ENCODE measurements at places on chromosomes 3 and 15.

DNA sequence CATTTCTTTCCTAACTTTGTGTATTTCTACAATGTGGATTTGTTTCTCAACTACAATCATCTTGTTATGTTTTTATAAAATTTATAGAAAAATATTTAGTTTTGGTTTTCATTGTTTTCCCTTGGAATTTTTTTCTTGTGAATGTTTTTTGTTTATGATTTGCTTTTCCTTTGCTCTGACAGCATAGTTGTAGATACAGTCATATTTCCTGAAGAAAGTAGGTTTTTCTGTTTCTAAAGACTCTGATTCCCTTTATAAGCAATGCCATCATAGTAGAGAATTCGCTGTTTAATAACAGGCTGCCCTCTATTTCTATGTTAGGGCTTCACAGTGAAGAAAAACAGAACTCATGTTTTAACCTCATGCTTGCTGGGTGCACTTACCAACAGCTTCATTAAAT, 482.3 kb downstream of the ZBBX start:
- DNase-seq = no peak

GRCh38 chr15:38461066-38461833, 7.3 kb downstream of the FAM98B start:
- peak; percentile 19 for DNase-seq

GRCh38 chr15:81752546-81752942, 293.3 kb downstream of the MEX3B start:
- DNase-seq = peak; percentile 27

DNA sequence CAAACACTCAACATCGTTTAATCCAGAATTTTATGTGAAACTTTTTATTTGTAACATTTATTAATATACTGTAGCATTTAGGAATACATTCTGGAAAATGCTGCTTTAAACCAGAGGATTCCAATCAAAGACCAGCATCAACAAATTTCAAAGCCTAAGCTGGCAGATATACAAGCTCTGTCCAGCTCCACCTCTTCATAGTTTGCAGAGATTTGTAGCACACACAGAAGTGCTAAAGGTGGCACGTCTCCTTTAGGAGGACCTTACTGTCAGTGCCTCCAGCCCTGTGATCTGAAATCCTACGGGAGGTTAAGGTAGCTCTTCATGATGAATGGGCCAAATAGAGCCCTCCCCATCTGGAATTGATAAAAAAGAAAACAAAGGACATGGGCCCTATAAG, 329.7 kb upstream of the NECTIN3 start:
- no peak for DNase-seq

- DNase-seq = no peak
Measured at GRCh38 chr3:103949693-103950092, 1417.0 kb upstream of the ALCAM start.

DNA sequence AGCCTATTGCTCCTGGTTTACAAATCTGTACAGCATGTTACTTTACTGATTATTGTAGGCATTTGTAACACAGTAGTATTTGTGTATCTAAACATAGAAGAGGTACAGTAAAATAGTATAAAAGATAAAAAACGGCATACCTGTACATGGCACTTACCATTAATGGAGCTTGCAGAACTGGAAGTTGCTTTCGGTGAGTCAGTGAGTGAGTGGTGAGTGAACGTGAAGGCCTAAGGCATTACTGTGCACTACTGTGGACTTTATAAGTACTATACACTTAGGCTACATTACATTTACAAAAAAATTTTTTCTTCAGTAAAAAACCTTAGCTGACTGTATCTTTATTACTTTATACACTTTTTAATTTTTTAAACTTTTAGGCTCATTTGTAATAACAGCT, 90.9 kb downstream of the RAP2B start:
- no peak for DNase-seq

DNA sequence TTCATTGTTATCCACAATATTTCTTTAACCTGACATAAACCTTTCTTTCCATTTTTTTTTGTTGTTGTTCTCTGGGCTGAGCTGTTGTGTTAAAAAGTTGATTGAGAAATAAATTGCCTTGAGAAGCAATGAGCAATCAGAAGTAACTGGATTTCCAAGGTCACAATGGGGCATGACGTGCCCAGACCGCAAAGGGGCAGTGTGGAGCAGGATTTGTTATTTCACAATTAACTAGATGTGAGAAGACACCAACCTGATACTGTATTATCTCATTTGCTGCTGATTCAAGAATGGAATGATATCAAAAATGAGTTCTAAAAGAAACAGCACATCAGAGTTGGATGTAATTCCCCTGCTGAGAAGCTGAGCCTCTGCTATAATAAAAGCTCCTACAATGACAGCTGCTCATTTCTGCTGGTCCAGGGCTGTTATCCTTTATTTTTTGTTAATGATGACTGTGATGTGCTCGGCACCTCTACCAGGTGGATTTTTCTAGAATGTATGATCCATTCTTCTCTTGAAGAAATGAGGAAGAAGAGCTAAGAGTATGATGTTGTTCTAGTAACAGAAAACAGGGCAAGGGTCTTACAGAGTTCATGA, 28.1 kb downstream of the CPNE4 start:
- peak; percentile 38 for DNase-seq

DNA sequence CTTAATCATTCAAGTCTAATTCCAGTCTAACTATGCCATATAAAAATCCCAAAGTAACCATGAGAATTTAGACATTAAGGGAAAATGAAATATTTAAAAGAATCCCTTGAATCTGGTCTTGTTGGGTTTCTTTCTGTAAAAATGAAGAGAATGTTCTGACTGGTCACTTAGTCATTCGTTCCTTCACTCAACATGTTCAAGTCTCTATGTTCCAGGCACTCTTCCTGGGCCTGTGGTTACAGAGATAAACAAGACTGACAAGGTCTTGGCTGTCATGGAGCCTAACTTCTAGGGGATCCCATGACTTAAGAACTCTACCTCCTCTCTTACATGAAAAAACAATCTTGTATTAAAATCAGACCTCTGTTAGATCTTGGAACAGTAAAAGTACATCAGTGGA, 638.6 kb upstream of the TBL1XR1 start:
- peak; percentile 46 for DNase-seq

GRCh38 chr3:50608278-50608677, 3.3 kb downstream of the CISH start:
- DNase-seq = no peak

DNA sequence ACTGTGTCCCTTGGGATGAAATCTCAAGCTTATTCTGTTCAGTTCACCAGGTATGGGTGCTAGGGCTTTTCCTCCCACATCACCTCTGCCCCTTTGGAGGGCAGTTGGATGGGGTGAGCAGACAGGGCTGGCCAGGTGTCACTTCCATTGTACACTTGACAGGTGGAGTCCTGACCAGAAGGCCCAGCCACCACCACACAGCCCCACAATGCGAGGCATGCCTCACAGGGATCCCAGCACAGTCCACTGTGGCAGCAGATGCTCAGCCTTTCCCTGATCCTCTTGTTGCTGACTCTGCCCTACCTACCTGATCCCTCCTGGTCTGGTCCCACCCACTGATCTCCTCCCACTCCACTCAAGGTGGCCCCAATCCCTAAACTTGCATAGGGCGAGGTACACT, 88.2 kb downstream of the ANP32A start:
- no peak for DNase-seq

- DNase-seq = no peak
Measured at GRCh38 chr3:45608296-45608695, 13.7 kb downstream of the LIMD1 start.

GRCh38 chr15:96020133-96020532, 310.4 kb upstream of the NR2F2 start:
- DNase-seq = no peak

DNA sequence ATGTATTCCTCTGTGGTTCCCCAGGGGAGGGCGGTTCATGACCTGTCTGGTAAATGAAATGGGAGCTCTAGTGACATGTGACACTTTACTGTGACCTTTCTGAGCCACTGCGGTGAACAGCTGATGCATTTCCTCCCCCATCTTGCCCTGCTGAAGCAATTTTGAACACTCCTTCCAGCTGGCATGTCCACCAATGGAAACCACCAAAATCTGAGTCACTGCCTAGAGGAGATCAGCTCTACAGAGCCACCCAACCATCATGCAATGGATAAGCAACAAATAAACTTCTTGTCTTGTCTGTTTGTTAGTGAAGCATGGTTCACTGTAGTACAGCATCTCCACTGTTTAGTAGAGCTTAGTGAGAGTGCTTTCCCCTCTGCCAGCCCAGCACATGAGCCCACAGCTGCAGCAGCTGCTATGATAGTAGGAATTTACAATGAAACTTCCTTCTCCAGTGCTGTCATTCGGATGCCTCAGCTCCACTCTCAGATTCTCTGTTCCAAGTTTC, 479.4 kb downstream of the NTRK3 start:
- peak; percentile 90 for DNase-seq

GRCh38 chr15:65819563-65819960, 27.5 kb upstream of the DENND4A start:
- no peak for DNase-seq

- DNase-seq = no peak
Measured at GRCh38 chr3:65729973-65730372, 308.7 kb downstream of the MAGI1 start.

- no peak for DNase-seq
Measured at GRCh38 chr15:42138968-42139386, 17.5 kb downstream of the PLA2G4F start.

- peak; percentile 35 for DNase-seq
Measured at GRCh38 chr3:44048196-44048924, 193.3 kb upstream of the TOPAZ1 start.

GRCh38 chr3:169454823-169455222, 208.7 kb downstream of the MECOM start:
- peak; percentile 33 for DNase-seq

DNA sequence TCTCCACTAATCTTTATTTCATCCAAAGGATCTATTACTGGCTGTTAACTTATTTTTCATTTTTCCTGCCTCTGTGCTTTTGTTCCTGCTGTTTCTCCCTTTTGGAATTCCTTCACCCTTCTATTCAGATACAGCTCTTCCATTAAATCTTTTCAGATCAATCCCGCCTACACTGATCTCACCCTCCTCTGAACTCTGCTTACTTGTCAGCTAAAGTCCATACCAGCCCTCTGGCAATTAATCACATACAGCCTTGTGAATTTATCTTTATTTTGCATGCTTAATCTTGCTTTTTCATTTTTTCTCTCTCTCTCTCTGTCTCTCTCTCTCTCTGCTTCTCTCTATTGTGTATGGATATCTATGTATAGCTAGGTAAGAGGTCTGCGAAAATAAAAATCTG, 100.8 kb upstream of the UMPS start:
- DNase-seq = no peak

- DNase-seq = no peak
Measured at GRCh38 chr3:150005243-150006112, 34.8 kb upstream of the PFN2 start.

- DNase-seq = no peak
Measured at GRCh38 chr15:68311464-68311835, 33.9 kb downstream of the FEM1B start.

GRCh38 chr3:114147251-114147650, 31.6 kb downstream of the DRD3 start:
- no peak for DNase-seq

- no peak for DNase-seq
Measured at GRCh38 chr3:65607101-65607500, 431.6 kb downstream of the MAGI1 start.

- no peak for DNase-seq
Measured at GRCh38 chr15:65231306-65231705, 20.0 kb upstream of the CILP start.

DNA sequence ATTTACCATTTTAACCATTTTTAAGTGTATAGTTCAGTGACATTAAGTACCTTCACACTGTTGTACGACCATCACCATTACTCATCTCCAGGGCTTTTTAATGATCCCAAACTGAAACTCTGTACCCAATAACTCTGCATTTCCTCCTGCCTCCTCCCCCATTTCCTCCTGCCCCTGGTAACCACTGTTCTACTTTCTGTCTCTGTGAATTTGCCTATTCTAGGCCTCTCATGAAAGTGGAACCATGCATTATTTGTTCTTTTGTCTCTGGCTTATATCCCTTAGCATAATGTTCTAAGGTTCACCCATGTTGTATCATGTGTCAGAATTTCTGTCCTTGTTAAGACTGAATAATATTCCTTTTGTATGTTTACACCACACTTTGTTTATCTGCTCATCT, 154.2 kb downstream of the MECOM start:
- no peak for DNase-seq

- no peak for DNase-seq
Measured at GRCh38 chr3:80234706-80235105, 466.9 kb upstream of the ROBO1 start.

- no peak for DNase-seq
Measured at GRCh38 chr3:146680617-146681016, 75.5 kb upstream of the PLSCR5 start.

Data from AG20443 (cell line).